Ovary (tissue), 10 donors: ENCODE measurements at places on chromosomes 7 and 10. TPM values are rescaled to one million over a fixed set of nuclear protein-coding genes. Genes with fewer than 3 reads are reported as not detected.

DNA sequence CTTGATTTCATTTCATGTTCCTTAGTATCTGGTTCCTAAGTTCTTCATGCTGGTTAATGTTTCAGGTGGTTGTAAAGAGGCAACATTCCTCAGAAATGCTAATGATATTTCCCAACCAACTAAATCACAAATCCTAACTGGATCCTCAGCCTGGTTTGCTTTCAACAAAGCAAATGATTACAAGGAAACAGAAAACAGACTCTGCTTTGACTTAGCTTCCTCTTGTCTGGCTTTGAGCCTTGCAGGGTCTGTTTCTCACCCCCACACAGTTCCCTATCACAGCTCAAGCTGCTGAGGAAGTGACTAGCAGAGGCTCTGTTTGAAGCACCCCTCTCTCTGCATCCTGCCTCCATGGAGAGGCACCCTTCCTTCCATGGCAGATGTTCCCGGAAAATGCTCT is 130.2 kb upstream of the CTTNBP2 start:
- no peaks in the 10 kb centered on the region for H3K36me3 ChIP-seq
- DNase-seq = no peak
- no peaks in the 10 kb centered on the region for H3K27me3 ChIP-seq
- H3K4me1 ChIP-seq = no peaks in the 10 kb centered on the region
- H3K27ac ChIP-seq = no peak overlapping the region
- no peak overlapping the region for H3K4me3 ChIP-seq

DNA sequence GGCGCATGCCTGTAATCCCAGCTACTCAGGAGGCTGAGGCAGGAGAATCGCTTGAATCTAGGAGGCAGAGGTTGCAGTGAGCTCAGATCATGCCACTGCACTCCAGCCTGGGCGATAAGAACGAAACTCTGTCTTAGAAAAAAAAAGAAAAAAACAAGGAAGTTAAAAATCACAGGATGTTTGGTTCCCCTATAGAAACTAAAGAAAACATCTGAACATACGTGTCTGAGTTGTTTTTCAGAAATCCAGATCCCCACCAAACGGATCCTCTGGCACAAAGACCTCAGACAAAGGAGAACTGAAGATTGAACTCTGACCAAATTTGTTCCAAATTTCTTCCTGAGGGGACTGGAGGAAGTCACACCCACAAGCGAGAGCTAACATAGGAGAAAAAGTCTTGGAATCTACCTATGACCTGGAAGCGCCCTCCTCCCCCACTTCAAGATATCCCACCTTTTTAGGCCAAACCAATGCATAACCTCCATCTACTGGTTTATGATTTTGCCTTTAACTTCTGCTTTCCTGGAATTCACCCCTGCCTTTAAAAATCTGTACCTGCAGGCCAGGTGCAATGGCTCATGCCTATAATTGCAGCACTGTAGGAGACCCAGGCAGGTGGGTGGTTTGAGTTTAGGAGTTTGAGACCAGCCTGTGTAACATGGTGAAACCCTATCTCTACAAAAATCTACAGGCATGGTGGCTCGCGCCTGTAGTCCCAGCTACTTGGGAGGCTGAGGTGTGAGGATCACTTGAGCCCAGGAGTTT is 19.7 kb upstream of the SIRT1 start:
- DNase-seq = no peak
- H3K36me3 ChIP-seq = no peaks in the 10 kb centered on the region
- no peaks in the 10 kb centered on the region for H3K27me3 ChIP-seq
- H3K27ac ChIP-seq = no peak overlapping the region
- H3K4me1 ChIP-seq = no peaks in the 10 kb centered on the region
- no peak overlapping the region for H3K4me3 ChIP-seq

GRCh38 chr7:29228289-29229011 is 33.9 kb downstream of the CHN2 start:
- H3K36me3 ChIP-seq = no peaks in the 10 kb centered on the region
- H3K27me3 ChIP-seq = no peaks in the 10 kb centered on the region
- no peak overlapping the region for H3K27ac ChIP-seq
- no peak for DNase-seq
- H3K4me1 ChIP-seq = no peaks in the 10 kb centered on the region
- H3K4me3 ChIP-seq = no peak overlapping the region

The LAMB4 gene
- total RNA-seq = not detected

The CRYGN gene
- total RNA-seq = not detected

The OPALIN gene
- not detected for total RNA-seq
